CD4-positive, CD25-positive, alpha-beta regulatory T cell (primary cell): ENCODE measurements at places on chromosomes 3 and 15. TPM values are rescaled to one million over a fixed set of nuclear protein-coding genes. Genes with fewer than 3 reads are reported as not detected.

Gene MYO5C
- 1.3 TPM for polyA plus RNA-seq

Gene CXCR6
- polyA plus RNA-seq, result 34.5 TPM

Gene CPN2
- polyA plus RNA-seq, result not detected

Gene ABI3BP
- 0.05 TPM for polyA plus RNA-seq

Gene PLSCR5
- polyA plus RNA-seq, result not detected

Gene CX3CR1
- polyA plus RNA-seq, result 1.1 TPM

Gene TNNC1
- 0.41 TPM for polyA plus RNA-seq

Gene REC114
- not detected for polyA plus RNA-seq

Gene C3orf85
- polyA plus RNA-seq, result not detected

DNA sequence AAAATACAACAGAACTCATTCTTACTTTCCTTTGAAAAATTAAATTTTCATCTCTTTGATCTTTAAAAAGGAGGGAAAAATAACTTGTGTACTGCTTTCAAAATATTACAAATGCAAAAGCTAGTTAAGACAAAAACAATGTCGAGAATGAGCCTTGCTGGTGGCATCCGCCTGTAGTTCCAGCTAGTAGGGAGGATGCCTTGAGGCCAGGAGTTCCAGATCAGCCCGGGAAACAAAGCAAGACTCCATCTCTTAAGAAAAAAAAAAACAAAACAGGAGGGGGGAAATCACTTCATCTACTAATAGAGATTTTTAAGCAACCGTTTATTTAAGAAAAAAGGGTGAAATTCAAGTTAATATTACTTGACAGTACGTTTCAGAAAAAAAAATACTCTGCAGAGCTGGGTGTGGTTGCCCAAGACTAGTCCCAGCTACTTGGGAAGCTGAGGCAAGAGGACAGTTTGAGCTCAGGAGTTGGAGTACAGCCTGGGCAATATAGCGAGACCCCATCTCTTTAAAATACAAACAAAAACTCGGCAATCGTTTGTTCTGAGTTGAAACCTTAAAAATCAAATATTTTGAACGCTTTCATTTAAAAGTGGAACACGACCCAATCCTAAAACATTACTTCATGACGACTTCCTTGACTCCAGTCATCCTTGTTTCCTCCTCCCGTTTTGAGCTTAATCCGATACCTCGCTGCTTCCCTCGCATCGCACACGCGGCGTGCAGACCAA, 1.2 kb downstream of the KPNA1 start:
- DNase-seq, result no peak
- no peaks in the 10 kb centered on the region for H3K27me3 ChIP-seq
- no peaks in the 10 kb centered on the region for H3K36me3 ChIP-seq

GRCh38 chr3:141949399-141949798, 73.0 kb downstream of the ATP1B3 start:
- no peak for DNase-seq
- no peaks in the 10 kb centered on the region for H3K27me3 ChIP-seq
- no peak overlapping the region for H3K27ac ChIP-seq

DNA sequence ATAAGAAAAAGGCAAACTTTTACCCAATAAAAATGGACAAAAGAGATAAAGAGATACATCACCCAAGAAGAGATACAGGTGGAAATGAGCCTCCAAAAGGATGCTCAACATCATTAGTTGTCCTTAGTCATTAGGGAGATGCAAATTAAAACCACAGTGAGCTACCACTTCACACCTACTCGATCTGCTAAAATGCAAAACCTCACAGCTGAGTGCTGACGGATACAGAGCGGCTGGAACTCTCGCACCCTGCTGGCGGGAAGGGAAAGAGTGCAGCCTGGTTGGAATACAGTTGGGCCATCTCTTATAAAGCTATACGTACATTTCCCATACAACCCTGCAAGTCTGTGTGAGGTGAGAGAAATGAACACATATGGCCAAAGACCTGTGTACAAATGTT, 78.5 kb upstream of the PRR20G start:
- no peaks in the 10 kb centered on the region for H3K4me1 ChIP-seq
- no peaks in the 10 kb centered on the region for H3K36me3 ChIP-seq
- DNase-seq, result no peak
- H3K27me3 ChIP-seq, result no peaks in the 10 kb centered on the region

DNA sequence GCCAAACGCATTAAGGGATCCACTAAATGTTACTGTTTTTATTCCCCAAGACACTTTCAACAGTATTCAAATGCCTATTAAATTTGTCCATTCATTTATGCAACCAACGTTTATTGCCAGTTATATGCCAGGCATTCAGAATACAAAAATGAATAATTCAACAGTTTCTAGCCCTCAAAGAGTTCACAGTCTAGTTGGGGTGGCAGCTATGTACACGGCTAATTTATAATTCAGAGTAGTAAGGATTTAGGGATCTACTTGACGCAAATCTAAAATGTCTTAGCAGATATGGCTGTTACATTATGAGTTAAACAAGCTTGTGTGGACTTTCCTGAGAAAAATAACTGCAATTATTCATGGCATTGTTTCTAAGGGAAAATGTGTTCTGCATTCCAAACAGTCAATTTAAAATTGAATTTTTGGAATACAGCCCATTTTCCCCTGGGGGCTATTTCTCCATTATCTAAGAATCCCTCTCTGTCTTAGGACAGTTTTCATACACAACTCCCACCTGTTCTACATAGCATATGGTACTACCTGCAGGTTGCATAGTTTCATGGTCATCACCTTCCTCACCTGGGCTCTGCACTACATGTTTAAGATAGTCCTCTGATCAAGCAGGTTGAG, 11.5 kb upstream of the MSL2 start:
- H3K4me1 ChIP-seq, result no peaks in the 10 kb centered on the region
- DNase-seq, result no peak
- H3K4me3 ChIP-seq, result no peak overlapping the region
- H3K27ac ChIP-seq, result no peak overlapping the region
- peaks cover 28% of the 10 kb centered on the region for H3K27me3 ChIP-seq

- no peak overlapping the region for H3K27ac ChIP-seq
- H3K27me3 ChIP-seq, result no peaks in the 10 kb centered on the region
- H3K4me3 ChIP-seq, result no peak overlapping the region
- DNase-seq, result no peak
Observed at GRCh38 chr3:88101142-88101541, 42.1 kb downstream of the ZNF654 start.

DNA sequence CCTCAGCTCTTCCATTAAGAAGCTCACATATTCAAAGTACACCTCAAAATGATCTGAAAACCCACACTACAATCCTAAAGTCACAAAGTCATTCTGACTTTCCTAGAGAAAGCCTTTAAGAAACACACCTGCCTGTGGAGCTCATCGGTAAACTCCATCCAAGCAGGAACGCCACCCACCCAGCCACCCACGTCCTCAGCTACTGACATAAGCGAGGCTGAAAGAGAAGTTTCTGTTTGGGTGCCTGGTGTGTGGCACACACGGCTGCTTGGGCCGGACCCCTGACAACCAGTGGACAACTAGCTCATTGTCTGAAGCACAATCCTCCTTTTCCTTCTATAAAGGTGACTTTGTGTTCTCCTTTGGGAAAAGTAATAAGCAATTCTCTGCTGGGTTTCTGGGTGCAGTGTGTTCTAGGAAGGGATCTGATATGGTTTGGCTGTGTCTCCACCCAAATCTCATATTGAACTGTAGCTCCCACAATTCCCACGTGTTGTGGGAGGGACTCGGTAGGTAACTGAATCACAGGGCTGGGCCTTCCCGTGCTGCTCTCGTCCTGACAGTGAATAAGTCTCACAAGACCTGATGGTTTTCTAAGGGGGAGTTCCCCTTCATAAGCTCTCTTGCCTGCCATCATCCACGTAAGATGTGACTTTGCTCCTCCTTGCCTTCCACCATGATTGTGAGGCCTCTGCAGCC, 26.1 kb downstream of the FAM174B start:
- no peaks in the 10 kb centered on the region for H3K27me3 ChIP-seq
- no peak overlapping the region for H3K27ac ChIP-seq
- no peaks in the 10 kb centered on the region for H3K36me3 ChIP-seq

DNA sequence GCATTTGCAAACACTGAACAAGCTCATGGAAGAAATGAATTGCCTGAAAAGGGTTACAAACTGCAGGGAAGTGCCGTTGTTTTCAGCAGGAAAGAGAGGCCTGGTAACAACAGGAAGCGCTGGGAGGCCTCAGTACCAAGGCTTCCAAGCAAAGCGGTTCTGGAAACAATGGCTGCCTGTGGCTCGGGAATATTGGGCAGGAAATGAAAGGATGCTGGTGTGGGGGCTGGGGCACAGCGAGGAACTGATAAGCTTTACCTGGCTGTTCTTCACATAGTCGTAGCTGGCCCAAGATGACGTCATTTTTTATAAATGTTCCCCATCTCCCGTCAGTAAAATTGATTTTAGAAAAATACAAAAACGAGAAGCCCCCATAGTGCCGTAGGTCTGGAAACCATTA, 55.9 kb downstream of the ARHGAP31 start:
- H3K27ac ChIP-seq, result no peak overlapping the region
- H3K4me3 ChIP-seq, result no peak overlapping the region

GRCh38 chr15:52281085-52282035, 14.2 kb downstream of the MYO5C start:
- H3K36me3 ChIP-seq, result no peaks in the 10 kb centered on the region
- H3K4me1 ChIP-seq, result no peaks in the 10 kb centered on the region
- H3K27me3 ChIP-seq, result no peaks in the 10 kb centered on the region
- H3K4me3 ChIP-seq, result no peak overlapping the region
- H3K27ac ChIP-seq, result no peak overlapping the region

DNA sequence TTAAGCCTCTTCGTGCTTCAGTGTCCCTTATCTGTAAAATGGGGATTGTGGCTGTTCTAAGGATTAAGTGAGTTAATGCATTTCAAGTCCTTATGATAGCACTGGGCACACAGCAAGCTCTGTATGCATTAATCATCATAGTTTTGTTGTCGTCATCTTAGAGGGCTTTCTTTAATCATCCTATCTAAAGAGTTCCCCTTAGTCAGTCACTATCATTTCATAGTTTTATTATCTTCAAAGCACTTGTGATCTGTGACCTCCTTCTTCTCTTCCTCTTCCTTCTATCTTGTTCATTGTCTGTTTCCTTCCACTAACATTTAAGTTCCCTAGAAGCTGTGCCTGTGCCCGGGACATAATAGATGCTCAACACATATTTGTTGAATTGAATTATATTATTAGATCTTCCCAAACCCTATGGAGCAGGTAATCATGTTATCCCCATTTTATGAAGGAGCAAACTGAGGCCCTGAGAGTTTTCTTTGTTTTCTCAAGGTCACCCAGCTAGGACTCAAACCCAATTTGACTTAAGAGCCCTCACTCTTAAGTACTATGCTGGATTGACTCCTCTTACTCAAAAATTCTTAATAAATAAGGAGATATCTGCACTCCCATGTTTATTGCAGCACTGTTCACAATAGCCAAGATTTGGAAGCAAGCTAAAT, 24.1 kb downstream of the DUOX2 start:
- H3K4me3 ChIP-seq, result no peak overlapping the region
- H3K27ac ChIP-seq, result no peak overlapping the region
- no peaks in the 10 kb centered on the region for H3K4me1 ChIP-seq
- DNase-seq, result no peak
- H3K27me3 ChIP-seq, result peaks cover 10% of the 10 kb centered on the region

GRCh38 chr15:80712956-80713355, 17.8 kb downstream of the ABHD17C start:
- H3K27ac ChIP-seq, result no peak overlapping the region
- no peaks in the 10 kb centered on the region for H3K4me1 ChIP-seq
- H3K27me3 ChIP-seq, result no peaks in the 10 kb centered on the region
- no peak overlapping the region for H3K4me3 ChIP-seq

- no peak overlapping the region for H3K27ac ChIP-seq
- H3K4me3 ChIP-seq, result no peak overlapping the region
- no peaks in the 10 kb centered on the region for H3K36me3 ChIP-seq
- no peak for DNase-seq
Observed at GRCh38 chr3:64157150-64158035, 67.9 kb downstream of the PRICKLE2 start.

DNA sequence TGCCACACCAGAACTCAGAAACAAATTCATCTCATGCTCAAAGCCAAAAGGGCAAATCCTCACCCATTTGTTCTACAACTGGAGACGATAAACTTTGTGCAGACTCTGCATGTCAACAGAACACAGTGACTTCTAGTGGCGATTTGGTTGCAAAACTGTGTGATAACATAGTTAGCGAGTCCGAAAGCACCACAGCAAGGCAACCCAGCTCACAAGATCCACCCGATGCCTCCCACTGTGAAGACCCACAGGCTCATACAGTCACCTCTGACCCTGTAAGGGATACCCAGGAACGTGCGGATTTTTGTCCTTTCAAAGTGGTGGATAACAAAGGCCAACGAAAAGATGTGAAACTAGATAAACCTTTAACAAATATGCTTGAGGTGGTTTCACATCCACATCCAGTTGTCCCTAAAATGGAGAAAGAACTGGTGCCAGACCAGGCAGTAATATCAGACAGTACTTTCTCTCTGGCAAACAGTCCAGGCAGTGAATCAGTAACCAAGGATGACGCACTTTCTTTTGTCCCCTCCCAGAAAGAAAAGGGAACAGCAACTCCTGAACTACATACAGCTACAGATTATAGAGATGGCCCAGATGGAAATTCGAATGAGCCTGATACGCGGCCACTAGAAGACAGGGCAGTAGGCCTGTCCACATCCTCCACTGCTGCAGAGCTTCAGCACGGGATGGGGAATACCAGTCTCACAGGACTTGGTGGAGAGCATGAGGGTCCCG, 199.7 kb downstream of the AKAP13 start:
- H3K27ac ChIP-seq, result peak overlapping the region; percentile 90
- peak overlapping the region; percentile 95 for H3K4me3 ChIP-seq
- no peak for DNase-seq
- H3K36me3 ChIP-seq, result peaks cover 19% of the 10 kb centered on the region
- H3K27me3 ChIP-seq, result no peaks in the 10 kb centered on the region

DNA sequence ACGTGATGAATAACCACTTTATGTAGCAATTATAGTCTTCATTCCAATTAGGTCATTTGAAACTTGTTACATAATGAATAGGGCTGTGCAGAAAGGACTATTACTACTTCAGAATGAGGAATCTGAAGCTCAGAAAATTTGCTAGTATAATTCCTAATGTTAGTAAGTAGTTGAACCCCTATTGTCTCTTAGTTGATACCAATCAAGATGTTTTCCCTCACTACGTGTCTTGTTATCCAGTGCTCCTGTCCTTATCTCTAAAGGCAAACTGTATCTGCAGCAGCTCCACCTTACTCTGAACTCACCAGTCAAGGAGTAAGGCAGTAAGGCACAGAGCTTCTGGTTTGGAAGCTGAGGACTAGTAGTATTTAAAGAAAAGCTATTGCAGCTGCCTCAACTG, 32.0 kb downstream of the RAB11A start:
- H3K27me3 ChIP-seq, result no peaks in the 10 kb centered on the region
- H3K4me1 ChIP-seq, result no peaks in the 10 kb centered on the region
- no peak overlapping the region for H3K4me3 ChIP-seq
- peaks cover 37% of the 10 kb centered on the region for H3K36me3 ChIP-seq
- H3K27ac ChIP-seq, result no peak overlapping the region
